ENCODE measurements at places on chromosomes 5 and 9.
A peak's percentile ranks its signal among the peaks of the same experiment; 100 is the strongest.

GRCh38 chr5:127092690-127093089, 19.4 kb upstream of the C5orf63 start:
- no peak overlapping the region for H3K4me3 ChIP-seq
- H3K36me3 ChIP-seq, result no peaks in the 10 kb centered on the region
- no peak overlapping the region for H3K27ac ChIP-seq

DNA sequence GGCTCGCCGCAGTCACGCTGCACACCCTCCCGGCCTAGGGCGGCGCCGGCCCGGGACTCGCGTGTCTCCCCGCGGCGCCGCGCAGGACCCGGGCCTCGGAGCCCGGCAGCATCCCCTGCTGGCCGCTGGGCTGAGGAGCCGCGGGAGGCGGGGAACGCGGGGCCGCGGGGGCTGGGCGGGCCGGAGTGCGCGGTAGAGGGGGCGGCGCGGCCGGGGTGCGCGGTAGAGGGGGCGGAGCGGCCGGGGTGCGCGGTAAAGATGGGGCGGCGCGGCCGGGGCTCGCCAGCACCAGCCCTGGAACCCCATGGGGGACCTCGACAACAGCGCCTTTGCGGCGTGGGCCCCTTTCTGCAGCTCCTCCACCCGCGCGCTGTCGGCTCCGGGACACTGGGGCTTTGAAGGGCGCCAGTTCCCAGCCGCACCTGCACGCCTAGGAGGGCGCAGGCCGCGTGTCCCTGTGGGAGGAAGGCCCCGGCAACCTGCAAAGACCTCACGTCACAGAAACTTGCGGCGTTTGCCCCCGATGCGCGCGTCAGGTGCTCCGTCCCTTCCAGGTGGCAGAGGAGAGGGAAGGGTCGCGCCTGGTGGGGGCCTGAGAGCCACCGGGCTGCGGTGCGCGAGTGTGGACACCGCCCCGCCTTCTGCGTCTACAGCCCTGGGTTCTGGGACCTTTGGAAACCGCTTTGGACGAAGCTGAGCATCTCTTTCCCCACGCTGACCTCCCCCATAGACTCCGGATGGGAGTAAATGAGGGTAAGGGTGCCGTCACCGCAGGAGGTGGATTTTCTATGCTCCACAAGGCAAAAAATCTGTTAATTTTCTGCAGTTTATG, 49.6 kb downstream of the NSUN2 start:
- peak; percentile 31 for DNase-seq
- no peaks in the 10 kb centered on the region for H3K4me1 ChIP-seq
- H3K4me3 ChIP-seq, result peak overlapping the region; percentile 12
- H3K36me3 ChIP-seq, result no peaks in the 10 kb centered on the region
- H3K27me3 ChIP-seq, result no peaks in the 10 kb centered on the region
- no peak overlapping the region for H3K27ac ChIP-seq

GRCh38 chr5:170363671-170364070, 25.5 kb downstream of the KCNMB1 start:
- H3K4me3 ChIP-seq, result no peak overlapping the region
- no peaks in the 10 kb centered on the region for H3K36me3 ChIP-seq
- H3K27ac ChIP-seq, result no peak overlapping the region

DNA sequence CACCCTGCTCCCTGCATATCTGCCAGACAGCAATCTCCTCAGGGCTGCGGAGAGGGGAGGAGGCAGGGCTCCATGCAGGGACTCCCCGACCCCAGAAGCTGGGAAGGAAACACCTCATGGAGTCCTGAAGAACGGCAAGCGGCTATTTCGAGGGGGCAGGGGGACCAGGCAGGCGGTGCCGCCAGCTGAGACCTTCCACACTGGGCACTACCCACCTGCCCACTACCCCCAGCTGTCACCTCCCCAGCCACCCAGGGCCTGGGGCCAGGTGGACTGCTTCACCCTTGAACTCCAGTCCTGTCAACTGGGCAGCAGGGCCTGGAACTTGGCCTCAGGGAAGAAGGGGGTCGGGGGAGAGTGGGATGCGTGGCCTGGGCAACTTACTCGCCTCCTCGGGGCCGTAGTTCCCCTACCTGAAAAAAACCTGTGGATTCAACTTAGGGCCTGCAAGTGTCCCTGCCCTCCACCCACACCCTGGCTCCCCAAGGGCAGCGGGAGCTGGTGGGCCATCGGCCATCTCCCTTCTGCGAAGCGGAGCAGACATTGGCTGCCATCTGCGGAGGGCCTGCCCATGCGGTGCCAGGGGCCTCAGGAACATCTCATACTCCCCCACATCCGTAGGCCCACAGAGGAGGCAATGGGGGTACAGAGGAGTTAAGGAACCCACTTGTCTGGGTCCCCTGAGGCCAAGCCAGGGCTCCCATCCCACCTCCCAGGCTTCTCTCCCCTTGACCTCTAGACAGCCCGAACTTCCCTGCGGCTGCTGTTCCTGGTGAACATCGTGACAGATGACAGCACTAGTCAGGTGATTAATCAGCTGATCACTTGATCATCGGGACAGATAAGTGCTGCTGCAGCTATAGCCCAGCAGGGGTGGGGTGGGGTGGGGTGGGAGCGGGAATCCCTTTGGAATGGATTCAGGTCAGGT, 18.5 kb upstream of the RALGDS start:
- peaks cover 31% of the 10 kb centered on the region for H3K4me1 ChIP-seq
- no peaks in the 10 kb centered on the region for H3K36me3 ChIP-seq
- no peaks in the 10 kb centered on the region for H3K27me3 ChIP-seq
- peak; percentile 72 for DNase-seq
- H3K27ac ChIP-seq, result no peak overlapping the region

DNA sequence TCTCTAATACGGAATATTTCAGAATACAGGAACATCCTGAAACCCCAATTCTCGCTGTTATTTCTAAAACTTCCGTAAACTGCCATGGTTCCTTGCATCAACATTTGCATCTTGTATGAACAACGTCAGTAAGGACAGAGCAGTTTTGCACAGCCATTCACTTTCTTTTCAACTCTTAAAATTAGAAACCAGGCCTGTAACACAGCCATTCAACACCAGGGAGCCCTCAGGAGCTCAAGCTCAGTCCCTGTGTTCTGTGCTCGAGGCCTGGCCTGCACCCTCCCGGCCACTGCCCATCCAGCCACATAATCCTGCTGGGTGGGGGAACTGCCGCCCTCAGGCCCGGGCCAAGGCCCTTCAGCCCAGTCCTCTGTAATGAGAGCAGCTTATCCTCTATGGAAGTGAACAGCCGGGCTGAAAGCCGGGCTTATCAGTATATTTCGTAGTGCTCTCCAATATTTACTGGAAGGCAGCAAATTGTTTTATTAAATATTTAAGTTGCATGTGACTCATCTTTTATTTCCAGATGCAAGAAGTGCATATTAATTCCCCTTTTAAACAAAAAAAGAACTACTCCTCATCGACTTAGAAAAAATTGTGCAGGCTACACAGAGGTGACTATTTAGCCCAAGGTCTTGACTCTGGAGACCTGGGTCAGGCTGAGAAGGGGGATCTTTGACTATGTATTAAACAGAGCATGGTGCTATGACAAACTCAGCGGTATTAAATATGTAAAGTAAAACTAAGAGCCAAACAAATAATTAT, 33.2 kb upstream of the SLC6A3 start:
- no peaks in the 10 kb centered on the region for H3K27me3 ChIP-seq
- peak overlapping the region; percentile 37 for H3K27ac ChIP-seq
- peaks cover 3% of the 10 kb centered on the region for H3K36me3 ChIP-seq
- DNase-seq, result no peak

All from pancreas (tissue), 10 donors.